Lower lobe of right lung (tissue), 2 donors: ENCODE measurements at places on chromosomes 5 and 9.

DNA sequence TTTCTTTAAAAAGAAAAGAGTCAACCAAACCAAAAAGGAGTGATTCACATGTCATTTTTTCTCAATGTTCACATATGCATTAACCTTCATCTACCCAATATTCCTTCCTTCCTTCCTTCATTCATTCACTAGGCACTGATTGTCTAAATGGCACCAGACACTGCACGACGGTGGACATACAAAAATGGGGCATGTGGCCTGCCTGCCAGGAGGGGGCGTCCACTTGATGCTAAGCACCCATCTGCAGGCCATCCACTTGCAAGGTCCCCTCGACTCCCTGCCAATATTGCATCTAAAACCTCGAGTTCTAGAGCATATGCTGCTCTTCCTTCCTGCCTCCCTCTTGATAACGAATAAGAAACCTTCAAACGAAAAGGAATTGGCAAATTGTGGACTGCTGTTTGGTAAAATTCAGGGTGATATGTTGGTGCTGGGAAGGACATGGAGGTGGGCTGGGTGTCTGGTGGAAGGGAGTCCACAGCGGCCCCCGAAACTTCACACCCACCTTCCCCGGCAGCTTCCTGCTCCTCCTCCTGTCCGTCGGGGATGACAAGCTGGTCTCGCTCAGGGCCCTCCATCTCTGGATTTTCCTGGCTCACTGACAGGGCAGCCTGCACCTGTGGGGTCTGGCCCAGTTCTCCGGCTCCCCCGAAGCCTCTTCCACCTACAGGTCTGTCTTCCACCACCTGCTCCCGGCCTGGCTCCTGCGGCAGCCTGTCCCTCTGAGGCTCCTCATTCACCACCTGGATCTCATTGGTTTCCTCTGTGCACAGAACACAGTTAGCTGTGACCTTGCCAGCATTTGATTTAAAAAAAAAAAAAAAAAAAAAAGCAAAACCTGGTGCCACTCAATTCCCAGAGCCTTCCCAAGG, 64.3 kb downstream of the GOLM1 start:
- DNase-seq: no peak

DNA sequence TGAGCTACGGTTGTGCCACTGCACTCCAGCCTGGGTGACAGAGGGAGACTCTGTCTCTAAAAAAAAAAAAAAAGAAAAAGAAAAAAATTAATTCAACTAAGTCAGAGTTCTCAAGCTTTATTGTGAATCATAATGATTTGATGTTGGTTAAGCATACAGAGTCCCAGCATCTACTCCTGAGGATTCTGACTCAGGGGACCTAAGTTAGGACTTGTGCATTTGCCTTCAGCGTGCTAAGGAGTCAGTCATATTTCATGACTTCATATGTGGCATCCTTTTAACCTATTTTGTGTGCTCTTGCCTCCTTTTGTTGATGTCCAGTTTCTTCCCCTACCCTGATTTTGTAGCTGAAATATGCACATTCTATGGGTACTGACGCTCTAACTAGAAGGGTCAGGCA, 2.9 kb downstream of the MYOZ3 start:
- DNase-seq: no peak

DNA sequence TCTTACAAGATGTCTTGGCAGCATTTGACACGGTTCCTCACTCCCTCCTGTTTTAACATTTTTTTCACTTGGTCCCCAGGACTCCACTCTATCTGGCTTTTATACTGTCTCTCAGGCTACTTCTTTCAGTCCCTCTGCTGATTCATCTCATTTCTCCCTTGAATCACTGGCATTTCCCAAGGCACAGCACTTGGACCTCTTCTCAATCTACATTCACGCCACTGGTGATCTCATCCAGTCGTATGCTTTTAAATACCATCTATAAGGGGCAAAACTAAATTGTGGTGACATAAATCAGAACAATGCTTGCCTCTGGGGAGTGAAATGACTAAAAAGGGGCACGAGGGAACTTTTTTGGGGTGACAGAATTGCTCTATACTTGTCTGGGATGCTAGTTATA, 47.1 kb downstream of the MAPKAP1 start:
- DNase-seq: no peak

- DNase-seq: no peak
Observed at GRCh38 chr5:43895876-43896275, 292.9 kb downstream of the NNT start.
